ENCODE measurements at places on chromosomes 6 and 20.

- no peak for DNase-seq
These were observed 555.9 kb downstream of the C6orf118 start for GRCh38 chr6:164753517-164753916.

- no peak for DNase-seq
These were observed 6.7 kb upstream of the GFOD1 start for GRCh38 chr6:13494137-13494536.

DNA sequence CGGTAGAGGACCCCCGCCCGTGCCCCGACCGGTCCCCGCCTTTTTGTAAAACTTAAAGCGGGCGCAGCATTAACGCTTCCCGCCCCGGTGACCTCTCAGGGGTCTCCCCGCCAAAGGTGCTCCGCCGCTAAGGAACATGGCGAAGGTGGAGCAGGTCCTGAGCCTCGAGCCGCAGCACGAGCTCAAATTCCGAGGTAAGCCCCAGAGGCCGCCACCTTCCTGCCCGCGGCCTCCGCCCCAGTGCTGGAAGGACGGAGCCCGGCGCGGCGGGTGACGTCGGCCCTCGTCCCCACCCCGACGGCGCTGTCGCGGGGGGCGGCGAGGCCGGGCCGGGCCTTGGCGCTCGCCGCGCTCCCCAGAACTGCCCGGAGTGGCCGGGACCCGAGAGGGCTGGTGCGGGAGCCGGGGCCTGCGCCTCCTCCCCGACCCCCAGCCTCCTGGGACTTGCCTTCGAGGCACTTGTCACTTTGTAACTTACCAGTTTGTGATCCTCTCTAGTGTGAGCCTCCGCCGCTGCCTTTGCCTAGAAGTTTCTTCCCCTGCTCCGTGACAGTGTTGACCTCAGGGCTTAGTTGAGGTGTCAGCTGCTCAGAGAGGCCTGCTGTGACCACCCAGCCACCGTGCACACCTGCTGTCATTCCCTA lies 417 bp downstream of the VAPB start:
- peak; percentile 90 for DNase-seq

- DNase-seq, result no peak
These were observed 178.7 kb downstream of the GJA10 start for GRCh38 chr6:90072935-90073464.

Measured in mesenteric fat pad (tissue), 1 donor.